ENCODE measurements at places on chromosomes 3 and 15.

- DNase-seq = no peak
These were observed 279.6 kb downstream of the SQOR start for GRCh38 chr15:45914425-45914824.

GRCh38 chr15:88747631-88748030 is 55.6 kb upstream of the ACAN start:
- no peak for DNase-seq

GRCh38 chr15:40937762-40938535 is 8.8 kb downstream of the DLL4 start:
- DNase-seq = no peak

DNA sequence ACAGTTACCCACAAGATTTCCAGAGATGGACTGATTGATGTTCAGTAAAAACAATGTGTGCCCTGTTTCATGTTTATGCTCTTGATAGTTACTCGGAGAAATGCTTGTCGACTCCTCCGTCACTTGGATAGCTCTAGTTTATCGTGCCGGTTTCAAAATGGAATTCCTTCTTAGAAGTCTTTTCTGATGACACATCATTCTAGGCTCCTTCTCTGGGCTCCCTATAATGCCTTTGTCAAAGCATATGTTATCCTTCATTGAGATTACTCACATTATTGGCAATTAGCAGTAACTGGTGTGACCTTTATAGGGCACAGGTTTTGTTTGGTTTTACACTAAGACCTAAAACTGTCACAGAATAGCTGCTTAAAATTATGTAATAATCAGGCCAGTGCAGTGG is 201.8 kb downstream of the CNTN6 start:
- no peak for DNase-seq

GRCh38 chr3:14424711-14425580 is 22.5 kb downstream of the SLC6A6 start:
- no peak for DNase-seq

GRCh38 chr3:128385080-128385832 is 81.4 kb downstream of the DNAJB8 start:
- DNase-seq = no peak

DNA sequence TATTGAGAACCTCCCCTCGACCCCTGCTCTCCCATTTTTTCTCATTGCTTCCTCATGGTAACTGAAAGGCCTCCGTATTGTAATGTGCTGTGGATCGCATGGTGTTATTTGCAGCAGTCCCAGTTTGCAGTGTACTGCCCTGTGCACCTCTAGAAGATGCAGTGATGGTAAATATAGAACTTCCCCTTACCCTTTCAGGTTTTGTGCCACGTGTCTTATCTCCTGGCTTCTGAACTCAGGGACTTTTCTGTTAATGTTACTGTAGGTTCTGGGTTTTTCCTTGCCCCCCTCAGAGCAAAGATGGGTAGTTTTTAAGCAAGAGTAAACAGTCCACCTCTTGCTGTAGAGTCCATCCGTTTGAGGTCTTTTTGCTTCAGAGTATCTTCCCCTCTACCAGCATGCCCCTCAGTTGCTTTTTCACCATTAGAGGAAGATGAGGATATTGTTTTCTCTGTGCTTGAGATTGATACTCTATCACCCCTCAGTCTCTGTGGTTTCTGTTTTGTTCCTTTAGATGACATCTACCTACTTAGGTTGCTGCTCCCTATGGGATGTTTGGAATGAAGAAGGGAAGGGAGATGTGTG is 22.4 kb downstream of the CHD2 start:
- DNase-seq = no peak

DNA sequence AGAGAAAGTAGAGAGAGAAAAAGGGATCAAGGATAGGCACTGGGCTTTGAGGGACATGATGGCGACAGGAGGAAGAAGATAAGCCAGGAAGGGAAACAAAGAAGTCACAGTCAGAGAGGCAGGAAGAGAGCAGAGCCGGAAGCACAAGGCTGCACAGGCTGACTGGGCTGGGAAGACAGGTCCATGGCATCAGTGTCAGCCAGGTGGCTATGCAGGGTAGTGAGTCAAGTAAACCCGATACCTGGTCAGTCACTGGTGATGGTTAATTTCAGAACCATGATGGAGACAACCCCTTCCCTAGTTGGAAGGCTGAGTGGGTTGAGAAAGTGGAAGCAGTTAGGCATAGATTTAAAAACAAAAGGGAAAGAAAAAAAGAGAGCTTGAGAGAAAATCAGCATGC is 203.8 kb downstream of the EPHB1 start:
- no peak for DNase-seq

DNA sequence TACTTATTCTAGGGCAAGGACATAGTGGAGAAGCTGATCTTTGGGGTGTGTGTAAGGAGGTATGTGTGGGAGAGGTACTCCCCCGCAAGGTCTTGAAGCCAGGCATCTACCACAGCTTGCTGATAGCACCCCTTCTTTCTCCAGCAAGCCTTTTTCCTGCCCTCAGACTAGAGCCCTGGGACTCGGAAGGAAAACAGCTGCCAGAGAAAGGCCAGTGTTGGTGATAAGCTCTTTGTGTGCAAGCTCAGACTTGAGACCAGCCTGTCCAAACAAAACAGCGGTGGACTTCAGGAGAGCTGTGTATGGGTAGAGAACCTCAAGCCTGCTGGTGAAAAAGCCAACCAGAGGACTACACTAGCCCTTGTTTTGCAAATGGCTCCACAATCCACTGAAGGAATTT is 1028.6 kb downstream of the MCTP2 start:
- DNase-seq = no peak

DNA sequence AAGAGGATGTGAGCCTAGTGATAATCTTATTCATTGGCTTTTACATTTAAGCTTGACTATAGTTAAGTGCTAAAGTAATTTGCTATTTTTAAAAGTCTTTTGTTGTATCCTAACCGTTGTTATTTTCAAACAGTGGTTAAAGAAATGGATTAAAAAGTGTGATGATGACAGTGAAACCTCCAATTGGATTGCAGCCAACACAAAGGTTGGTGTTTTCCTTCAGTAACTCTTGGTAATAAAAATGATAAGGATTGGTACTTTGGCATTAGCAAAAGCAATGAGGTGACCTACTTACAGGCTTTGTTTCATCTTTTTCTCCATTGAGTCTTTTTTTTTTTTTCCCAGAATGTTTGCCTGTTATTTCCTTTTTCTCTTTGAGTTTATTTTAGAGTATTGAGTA is 87.5 kb upstream of the GOLGA6B start:
- no peak for DNase-seq

GRCh38 chr3:182330646-182331045 is 462.7 kb upstream of the ATP11B start:
- DNase-seq = no peak

GRCh38 chr3:137854533-137855261 is 90.6 kb downstream of the SOX14 start:
- DNase-seq = no peak

- DNase-seq = no peak
These were observed 78.3 kb downstream of the SMAD6 start for GRCh38 chr15:66780172-66780972.

GRCh38 chr15:62455441-62455921 is 290.4 kb upstream of the C2CD4B start:
- DNase-seq = no peak

GRCh38 chr3:15796771-15797641 is 773 bp downstream of the ANKRD28 start:
- DNase-seq = no peak

DNA sequence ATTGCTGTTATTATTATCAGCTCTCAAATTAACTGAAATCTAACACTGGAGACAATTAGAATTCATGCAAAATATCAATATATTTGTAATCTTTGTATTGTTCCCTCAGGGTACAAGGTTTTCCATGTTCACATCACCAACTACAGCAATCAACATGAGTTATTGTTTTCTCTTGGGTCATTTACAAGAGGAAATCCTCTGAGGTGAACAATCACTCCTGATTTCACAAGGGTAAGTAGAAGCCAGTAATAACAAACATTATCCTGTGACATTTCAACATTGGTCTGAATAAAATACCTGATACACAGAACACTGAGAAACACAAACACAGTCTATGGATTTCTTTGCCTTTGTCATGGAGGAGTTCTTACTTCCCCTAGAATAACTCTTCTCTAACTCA is 174.0 kb downstream of the SUCNR1 start:
- DNase-seq = no peak

DNA sequence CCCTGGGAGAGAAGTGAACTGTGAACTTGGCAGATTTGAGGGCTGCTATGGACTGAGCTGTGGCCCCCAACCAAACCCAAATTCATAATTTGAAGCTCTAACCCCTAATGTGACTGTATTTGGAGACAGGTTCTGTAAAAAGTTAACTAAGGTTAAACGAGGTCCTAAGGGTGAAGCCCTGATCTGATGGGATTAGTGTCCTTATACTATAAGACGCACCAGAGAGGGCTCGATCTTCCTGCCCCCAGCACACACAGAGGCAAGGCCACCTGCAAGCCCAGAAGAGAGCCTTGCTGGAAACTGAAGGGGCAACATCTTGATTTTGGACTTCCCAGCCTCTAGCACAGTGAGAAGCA is 34.0 kb downstream of the TKT start:
- no peak for DNase-seq

- no peak for DNase-seq
These were observed 28.8 kb downstream of the ACAA1 start for GRCh38 chr3:38107911-38108648.

DNA sequence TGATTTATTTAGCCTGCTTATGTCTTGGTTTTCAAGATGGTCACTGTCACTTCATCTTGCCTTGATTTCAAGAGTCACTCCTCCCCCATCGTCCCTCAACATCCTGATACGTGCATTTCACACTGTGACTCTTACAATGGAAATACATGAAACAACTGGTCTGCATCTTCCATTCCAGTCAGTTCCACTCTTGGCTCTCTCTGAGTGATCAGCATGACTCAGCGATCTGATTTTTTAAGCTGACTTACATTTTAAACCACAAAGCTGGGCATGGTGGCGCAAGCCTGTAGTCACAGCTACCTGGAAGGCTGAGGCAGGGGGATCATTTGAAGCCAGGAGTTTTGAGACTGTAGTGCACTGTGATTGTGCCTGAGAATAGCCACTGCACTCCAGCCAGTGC is 271.2 kb upstream of the ROPN1 start:
- no peak for DNase-seq

DNA sequence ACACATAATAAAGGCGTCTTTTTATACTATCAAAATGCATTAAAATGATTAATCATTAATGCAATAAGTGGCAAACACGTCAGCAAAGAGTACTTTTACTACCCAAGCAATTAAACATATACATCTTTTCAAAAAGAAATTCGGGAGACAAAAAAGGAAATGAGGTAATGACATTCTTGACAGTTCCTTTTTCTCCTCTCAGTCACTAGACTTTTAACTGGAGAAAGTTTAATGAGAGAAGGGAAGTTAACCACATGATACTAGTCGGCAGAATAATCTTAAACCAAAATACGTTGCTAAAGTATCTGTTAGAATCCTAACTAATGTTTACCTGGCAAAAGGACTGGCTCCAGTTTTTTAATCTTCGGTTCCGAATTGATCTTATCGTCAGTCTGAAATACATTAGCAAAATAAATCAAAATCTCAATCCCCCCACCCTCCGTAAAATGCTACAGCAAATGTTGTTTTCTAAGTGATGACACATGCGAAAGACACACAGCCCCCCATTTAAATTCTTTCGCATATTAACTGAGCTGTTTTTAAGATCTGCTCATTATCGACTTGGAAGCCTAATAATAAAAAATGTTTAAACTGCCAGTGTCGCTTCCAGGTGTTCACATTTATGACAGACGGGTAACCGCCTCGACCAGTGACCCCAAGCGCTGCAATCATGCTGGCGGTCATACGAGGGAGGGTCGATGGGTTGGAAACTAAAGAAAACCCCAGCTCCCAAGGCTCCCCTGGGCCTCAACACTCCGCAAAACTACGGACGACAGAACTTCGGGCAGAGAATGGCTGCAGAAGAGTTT is 778 bp downstream of the MTMR10 start:
- DNase-seq = no peak

GRCh38 chr3:46462111-46462510 is 2.6 kb downstream of the LTF start:
- no peak for DNase-seq

DNA sequence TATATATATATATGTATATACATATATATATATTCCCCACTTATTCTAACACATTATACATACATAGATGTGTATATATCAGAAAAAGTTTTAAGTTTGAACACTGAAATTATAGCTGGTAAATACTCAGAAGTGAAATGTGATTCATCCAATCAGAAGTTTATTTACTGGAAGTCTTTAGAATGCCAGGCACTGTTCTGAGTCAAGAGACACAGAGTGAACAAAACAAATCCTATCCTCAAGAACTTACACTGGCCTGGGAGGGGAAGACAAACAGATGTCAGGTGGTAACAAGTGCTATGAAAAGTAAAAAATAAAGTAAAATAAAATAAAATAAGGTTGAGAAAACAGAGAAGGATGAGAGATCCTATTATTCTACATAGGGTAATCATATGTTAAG is 13.4 kb downstream of the DHX36 start:
- no peak for DNase-seq

DNA sequence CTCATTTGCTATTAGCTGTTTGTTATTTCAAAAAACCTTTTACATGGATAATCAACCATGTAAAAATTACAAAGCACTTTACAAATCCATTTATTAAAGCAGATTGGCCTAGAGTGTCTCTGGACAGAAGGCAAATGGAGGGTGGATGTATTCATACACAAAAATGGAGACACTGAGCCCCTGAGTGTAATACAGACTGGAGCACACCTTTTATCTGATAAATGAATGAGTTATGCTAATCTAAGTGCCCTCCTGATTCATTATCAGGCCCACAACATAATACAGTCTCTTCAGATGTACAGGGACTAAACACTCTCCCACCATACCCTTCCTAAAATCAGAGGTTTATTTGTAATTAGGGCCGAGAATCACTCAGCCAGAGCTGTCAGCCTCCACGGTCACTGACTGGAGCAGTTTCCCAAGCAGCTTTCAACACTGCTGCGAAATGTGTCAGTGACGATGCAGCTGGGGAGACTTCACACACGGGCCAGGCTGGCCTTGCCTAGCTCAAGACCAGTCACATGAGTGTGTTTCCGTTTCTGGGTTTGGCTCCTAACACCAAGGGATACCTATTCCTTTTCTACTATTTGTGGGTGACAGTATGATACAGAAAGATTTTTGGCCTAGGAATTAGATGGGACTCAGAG is 271.8 kb downstream of the ZIC1 start:
- no peak for DNase-seq

GRCh38 chr3:124411728-124412127 is 318.5 kb upstream of the UMPS start:
- DNase-seq = no peak

- DNase-seq = no peak
These were observed 254.9 kb upstream of the RASGRP1 start for GRCh38 chr15:38819387-38819950.

Data from stimulated activated CD4-positive, alpha-beta T cell treated with anti-CD3 and anti-CD28 coated beads, Interleukin-2, amount 100 ng/mL, for 4 hours (primary cell).